ENCODE measurements at places on chromosomes 5 and 9.

DNA sequence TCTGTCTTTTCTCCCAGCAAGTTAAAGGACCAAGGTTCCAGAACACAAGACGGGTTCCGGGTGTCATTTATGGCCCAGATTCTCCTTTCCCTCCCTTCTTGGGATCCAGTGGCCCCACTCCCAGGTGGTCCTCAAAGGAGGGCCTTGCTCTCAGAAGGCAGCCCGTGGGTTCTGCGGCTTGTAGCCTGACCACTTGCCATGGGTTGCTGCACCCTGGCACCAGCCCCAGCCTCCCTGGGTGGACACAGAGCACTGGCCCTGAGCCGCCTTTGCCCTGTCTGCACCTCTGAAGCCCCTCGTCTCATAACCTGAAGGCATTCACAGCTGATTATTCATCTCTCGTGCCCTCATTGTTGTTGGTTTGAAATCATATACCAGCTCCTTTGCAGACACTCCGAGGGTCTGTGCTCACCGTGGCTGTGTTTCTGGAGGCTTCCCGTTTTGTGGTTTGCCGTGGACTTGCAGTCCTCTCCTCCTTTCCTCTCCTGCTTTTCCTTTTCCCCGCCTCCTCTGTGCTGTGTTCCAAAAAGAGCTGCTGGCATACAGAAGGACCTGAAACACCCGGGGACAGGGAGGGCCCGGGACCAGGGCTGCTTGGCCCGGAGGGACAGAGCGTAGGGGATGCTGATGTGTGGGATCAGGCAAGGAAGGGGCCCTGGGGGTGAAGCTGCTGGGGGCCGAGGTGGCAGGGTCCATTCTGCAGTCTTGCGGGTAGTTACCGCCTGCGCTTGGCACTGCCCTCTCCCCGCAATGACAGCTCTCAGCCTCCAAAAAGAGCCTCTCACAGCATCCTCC is 49.5 kb upstream of the FCN2 start:
- DNase-seq, result no peak

GRCh38 chr9:137530331-137530730 is 19.9 kb downstream of the PNPLA7 start:
- DNase-seq, result no peak

DNA sequence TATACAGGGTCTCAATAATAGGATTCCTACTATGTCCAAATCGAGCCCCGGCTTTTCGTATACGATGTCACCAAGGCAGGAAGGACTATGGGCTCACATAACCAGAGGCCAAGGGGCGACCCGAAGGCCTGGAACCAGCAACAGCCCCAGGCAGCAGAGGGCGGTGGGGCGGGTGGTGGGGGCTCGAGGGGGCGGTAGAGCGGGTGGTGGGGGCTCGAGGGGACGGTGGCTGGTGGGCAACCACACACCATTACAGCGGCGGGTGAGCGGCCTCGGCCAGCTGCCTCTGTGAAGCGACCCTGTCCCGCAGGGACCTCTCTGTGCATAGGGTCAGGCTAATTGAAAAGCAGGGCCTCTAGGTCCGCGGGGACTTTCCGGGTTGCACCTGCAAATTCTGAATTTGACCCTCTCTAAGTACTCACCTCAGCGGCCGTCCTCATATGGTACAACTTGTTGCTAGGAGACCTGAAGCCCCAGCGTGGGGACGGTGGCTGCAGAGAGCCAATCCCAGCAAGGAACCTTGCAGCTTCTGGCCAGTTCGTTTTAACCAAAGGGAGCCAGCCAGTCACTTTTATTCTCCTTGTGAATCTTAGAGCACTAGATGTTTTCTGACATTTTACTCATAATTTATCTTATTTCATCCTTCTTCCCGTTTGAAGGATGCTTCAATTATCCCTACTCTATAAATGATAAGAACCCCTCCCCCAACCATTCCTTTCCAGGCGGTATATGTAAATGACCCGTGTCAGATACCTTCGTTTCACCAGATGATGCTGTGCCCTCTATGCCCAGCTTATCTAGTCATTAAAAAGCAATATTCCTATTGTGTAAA is at the start of gene NME5:
TSS of gene NME5 (minus strand) at position 480 of the 832 bp plus-strand sequence. CDS start 648 bp downstream, outside the sequence.
- DNase-seq, result no peak

- DNase-seq, result no peak
These were observed 175.5 kb upstream of the PAPPA start for GRCh38 chr9:115978091-115978490.

- DNase-seq, result no peak
These were observed 115.8 kb downstream of the SMARCA2 start for GRCh38 chr9:2130941-2131340.

DNA sequence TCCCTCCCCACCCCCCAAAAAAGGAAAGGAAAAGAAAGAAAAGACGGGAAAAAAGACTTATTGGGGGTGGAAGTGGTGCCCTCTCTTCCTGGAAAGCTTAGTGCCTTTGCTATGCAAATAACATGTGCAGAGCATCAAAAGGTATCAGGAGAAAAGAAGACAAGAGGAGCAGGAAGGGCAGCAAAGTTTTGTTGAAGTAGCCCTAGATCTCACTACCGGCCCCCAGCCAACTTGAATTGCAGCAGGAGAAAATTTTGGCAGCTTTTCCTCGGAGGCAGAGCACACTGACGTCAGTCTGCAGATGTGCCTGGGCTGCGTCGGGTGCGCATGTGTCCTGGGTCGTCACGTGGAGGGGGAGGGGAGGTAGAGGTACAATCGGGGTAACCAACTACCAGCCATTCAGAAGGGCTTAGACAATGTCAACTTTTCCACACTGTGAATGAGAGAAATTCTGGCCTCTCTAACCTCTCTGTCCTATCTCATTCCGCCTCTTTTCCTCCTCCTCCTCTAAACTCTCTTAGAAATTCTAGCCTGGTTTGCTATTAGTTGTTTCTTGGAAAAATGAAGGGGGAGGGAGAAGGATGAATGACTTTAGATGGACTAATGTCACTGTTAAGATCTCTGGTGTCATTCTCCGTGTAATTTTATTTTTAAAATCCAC is at the start of gene ADAMTS6:
TSS of gene ADAMTS6 (minus strand) at position 286 of the 661 bp plus-strand sequence. CDS start 8,247 bp downstream, outside the sequence.
- DNase-seq, result peak; percentile 74

DNA sequence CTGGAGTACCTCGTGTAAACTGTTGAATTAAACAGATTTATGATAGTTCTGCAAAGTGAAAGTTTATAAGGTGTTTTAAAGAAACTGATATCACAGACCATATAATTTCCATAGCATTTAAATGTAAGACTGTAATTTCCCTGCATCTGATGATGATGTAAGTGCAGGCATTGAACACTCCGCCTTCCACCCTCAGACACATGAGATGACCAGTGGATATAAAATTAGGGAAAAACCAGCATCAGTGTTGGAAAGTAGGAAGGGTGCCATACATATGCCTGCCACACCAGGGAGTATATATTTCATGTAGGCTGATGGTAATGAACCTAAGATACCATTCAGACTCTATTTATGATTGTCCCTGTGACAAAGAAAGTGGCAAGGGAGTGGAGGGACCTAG is 519.2 kb downstream of the ACTL7B start:
- DNase-seq, result no peak

- no peak for DNase-seq
These were observed 472.1 kb downstream of the DMRT2 start for GRCh38 chr9:1522219-1522767.

DNA sequence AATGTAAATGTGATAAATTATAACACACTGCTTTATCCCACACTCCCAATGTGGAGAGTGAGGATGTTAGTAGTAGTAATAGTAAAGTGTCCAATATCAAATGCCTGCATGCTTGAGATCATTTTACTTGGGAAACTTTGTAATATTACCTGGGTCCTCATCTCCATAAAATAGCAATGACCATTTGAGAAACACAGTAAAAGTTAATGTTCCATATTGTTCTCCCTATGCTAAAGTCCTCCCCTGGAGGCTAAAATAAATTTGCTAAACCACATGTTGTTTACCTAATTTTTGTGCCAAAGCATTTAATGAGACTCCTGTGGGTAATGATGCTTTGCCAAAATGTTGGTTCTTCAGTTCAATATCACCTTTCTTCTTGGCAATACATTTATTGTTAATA is 291.2 kb downstream of the CDH10 start:
- DNase-seq, result no peak

DNA sequence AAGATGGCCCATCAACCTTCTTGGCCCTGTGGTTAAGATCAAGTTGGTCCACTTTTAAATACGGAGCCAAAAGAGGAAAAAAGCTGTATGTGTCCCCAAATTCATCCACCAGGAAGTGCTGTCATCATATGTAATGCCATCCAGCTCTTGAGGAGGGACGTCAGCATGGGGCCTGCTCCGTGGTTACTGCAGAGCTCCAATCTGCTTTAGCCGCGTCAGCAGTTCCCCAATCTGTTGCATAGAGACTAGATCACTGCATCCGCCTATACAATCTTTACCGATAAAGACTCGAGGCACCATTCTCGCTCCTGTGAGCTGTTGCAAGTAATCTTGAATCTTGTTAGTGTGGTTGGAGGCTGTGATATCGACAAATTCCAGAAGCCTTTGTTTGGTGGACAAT is 65.7 kb downstream of the GABRA6 start:
- DNase-seq, result no peak

DNA sequence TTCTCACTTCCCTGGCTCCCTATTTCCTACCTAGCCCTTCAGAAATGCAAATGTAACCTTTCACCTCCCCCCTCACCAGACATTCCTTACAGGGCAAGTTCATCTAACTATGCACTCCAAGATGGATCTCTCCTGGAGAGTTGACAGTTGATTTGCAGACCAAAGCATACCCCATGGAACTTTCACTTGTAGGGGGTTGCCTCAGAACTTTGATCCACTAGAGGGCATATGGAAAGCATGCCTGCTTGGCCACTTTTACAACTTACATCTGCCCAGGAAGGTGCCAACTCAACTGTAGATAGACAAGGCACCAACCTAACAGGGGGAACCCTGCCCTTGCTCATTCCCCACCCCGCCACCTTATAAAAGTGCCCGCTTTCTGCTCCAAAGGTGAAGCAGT is 187.8 kb downstream of the NXNL2 start:
- DNase-seq, result no peak

GRCh38 chr5:17012289-17012688 is 76.2 kb upstream of the MYO10 start:
- no peak for DNase-seq

DNA sequence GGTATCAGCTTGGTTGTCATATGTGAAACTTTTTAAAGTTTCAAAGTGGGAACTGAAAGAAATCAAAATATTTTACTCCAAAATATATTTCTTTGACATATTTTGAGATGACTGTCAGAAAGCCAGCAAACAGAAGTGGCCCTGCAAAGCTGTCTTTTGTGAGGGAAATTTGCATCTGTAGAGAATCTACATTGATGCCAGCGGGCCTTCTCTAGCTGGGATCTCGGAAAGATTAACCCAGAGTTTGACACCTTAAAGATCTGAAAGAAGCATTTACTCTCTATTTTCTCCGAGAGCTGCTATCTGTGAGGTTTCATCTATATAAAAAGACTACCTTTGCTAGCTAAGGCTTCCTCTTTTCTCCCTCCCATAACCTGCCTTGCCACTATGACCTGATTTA is 303.6 kb downstream of the FBXL17 start:
- no peak for DNase-seq

- no peak for DNase-seq
These were observed 55.2 kb upstream of the ZNF622 start for GRCh38 chr5:16520841-16521240.

DNA sequence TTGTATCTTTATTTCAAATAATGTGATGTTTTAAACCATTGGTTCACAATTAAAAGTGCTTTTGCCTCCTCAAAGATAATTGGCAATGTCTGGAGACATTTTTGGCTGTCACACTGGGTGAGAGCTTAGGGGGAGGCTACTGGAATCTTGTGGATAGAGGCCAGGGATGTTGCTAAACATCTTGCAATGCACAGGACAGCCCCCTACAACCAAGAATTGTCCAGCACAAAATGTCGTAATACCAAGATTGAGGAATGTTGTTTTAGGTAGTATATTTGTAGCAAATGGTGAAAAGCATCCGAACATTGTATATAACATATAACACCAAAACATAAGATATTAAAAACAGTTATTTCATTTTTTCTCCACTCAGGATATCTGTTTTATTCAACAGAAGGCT is 99.8 kb downstream of the SLC44A1 start:
- no peak for DNase-seq

DNA sequence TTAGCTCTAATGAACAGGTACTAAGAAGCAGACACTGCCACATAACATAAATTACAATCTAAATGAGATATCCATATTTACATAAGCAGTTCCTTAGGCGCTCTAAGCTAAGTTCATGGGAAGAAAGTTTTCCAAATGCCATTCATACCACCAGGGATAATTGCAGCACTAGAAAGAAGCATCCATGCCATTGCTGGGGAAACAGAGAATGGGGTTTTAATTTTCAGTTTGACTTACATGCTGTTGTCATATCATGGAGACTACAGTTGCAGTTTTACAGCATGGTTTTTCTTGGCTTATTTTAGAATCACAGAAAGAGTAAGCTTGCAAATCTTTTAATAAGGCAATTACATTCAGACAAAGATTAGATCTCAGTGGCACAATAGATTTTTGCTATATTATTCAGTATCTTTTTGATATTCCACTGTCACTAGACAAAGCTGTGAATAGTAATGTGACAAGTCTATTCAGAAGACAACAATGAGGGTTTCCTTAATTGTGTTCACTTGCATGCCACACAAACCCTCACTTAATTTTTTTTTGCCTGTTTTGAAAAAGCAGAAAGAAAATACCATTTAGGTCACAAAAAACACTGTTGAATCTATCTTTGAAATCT is 108.4 kb upstream of the ELAVL2 start:
- DNase-seq, result no peak

GRCh38 chr5:159749146-159749545 is 167.1 kb upstream of the ADRA1B start:
- no peak for DNase-seq

DNA sequence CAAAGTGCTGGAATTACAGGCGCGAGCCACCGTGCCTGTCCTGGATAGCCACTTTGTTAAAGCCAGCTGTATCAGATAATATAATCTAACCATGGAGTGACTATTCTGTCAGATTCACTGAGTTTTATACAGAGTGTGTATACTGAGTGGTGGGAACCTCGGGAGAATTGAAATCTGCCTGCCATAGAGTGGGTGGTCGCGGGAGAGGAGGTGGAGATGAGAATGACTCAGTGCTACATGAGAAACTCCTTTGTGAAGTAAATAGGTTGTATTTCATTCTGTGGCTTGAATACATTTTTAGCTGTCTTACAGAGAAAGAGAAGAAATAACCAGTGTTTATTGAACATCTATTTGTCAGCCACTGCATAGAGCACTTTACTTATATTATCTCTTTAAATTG is 26.4 kb downstream of the ATP6V0E1 start:
- DNase-seq, result peak; percentile 28

- DNase-seq, result no peak
These were observed 7.8 kb upstream of the BOD1 start for GRCh38 chr5:173624282-173624681.

DNA sequence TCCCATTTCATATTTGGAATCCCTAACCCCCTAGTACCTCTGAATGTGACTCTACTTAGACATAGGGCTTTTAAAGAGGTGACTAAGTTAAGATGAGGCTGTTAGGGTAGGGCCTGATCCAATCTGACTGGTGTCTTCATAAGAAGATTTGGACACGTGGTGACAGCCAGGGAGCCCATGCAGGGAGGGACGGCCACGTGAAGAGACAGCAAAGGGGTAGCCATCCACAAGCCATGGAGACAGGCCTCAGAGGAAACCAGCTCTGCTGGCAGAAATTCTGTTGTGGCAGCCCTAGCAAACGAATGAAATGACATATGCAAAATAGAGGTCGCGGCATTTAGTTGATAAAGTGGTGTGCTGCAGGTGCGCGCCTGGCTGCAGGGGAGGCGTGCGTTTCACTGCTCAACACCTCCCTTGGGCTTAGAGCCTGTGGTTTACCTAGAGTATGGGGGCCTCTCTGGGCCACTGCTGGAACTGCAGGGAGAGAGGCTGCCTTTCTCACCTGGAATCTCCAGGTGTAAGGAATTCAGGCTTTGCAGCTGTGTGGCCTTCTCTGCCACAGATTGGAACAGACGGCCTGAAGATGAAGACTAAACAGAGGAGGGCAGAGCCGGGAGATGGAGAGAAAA is 7.1 kb upstream of the AFAP1L1 start:
- peak; percentile 37 for DNase-seq
